ENCODE measurements at places on chromosomes 12 and 14.
A peak's percentile ranks its signal among the peaks of the same experiment; 100 is the strongest.

DNA sequence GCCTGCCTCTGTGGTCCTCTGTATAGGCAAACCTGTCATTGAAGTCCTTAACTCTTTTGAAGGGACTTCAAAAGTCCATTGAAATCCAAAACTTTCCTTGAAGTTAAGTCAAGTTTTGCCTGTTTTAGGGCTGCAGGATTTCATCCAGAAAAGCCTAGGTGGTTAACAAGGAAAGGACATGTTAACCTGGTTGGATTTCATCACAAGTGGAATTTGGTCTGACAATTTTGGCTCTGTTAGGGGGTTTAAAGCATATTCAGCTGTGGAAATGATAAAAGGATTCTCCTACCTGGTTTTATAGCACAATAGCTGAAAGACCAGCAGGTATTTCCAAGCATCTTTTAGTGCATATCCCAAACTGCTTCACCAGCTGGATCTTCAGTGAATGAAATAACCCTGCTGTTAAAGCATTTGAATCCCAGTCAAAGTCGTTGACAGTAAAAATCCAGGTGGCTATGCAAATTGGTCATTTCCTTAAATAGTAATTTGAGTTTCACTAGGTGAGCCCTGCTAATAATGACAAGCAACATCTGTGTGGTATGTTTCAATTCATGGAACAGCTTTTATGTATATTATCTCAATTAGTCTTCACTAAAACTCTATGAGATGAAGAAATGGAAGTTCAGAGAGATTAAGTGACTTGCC, 400.5 kb downstream of the ETNK1 start:
- DNase-seq: no peak

GRCh38 chr14:100640471-100641273, 53.5 kb upstream of the BEGAIN start:
- peak; percentile 33 for DNase-seq

- DNase-seq: no peak
Observed at GRCh38 chr12:2163177-2163941, 110.6 kb downstream of the CACNA1C start.

- DNase-seq: no peak
Observed at GRCh38 chr12:25556153-25556552, 3.1 kb upstream of the LMNTD1 start.

DNA sequence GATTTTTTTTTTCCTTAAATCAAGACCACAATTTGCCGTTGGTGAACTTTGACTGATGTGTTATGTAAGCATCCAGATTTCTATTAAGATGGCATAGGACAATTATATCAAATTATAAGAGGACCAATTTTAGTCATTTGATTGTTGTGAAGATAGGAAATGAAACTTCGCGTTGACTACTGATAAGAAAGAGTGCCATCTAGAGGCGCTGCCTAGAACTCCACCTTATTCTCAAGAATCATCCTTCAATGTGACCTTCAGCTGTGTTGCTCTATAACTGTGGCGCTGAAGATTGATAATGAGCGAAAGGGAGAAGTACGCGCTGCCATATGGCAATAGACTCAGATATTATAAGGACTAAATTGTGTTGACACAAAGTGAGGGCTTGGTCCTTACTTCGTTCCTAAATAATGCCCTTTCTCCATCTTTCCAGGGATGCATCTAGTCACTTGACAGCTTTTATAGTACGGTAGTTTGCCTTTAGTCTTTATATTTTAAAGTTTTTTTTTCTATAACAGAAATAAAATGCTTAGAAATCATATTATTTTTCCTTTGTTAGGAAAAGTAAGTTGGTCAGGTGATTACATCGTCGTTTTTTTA, 350.8 kb upstream of the STXBP6 start:
- no peak for DNase-seq
